SIG-M5 (cell line): ENCODE measurements at places on chromosomes 1 and 21.

- DNase-seq, result no peak
These were observed 329.4 kb downstream of the KIF26B start for GRCh38 chr1:245484176-245484575.

- DNase-seq, result no peak
These were observed 38.0 kb upstream of the DNASE2B start for GRCh38 chr1:84360316-84360715.

DNA sequence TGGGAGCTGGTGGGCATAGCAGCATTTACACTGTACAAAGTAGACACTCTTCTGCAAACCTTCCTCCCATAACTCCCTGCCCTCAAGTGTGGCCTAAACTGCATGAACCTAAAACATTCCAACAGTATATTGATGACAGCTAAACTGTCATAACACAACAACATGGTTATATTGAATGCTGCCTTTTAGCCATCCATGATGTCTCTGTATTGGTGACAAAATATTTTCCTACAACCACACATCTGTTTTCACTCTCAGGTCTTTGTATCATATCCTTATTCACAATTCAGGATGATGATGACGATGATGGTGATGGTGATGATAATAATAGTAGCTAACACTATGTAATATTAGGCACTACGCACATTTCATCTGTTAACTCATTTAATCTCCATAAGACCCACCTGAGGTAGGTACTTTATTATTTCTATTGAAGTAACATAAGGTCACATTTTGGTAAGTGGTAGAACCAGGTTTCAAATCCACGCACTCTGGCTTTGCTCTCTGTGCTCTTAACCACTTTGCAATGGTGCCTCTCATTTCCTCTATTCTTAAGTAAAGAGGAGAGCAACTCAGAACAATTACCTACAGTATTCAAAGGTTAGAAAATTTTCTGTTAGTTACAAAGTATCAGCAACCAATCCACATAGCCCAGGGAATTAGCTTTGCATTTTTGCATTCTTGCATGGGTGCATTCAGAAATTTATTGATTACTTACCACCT lies 185.1 kb upstream of the LMO4 start:
- DNase-seq, result no peak

DNA sequence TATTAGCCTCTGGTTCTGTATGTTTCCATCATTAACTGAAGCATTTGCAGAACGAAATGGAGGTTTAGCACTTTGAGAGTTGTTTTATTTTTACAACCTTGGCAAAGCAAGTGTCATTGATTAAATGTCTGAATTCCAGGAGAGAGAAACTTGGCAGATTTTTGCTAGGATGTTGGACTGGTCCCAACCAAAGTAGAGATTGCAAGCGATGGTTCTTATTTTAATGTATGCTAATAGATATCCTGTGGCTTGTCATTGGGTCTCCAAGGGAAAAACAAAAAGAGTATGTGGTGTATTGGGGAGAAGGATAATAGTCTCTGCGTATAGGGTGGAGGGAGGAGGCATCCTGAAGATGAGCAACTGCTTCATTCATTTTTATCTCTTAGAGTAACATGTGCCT lies 457.2 kb upstream of the RUNX1 start:
- no peak for DNase-seq

DNA sequence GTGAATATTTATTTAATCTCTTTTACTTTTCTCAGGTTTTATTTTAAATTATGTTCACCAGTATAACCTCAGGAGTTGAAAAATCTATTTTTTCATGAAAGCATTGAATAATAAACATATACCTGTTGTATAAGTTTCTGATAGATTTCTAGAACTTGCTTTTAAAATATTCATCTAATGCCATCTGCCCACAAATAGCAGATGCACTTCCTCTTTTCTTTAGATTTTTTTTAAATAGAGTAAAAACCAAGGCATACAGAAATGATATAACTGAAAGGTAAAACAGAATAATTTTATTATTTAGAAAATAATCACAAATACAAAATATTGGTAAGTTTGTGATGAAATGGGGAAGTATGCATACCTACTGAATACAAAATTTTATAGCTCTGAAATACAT lies 130.7 kb upstream of the PRMT6 start:
- no peak for DNase-seq

GRCh38 chr1:235409042-235409820 lies 42.0 kb downstream of the TBCE start:
- DNase-seq, result no peak

- no peak for DNase-seq
These were observed 149.4 kb downstream of the TRABD2B start for GRCh38 chr1:47847763-47848162.

- no peak for DNase-seq
These were observed 79.9 kb downstream of the TMEM53 start for GRCh38 chr1:44594353-44594752.

GRCh38 chr1:89657886-89658285 lies 25.0 kb downstream of the LRRC8C start:
- no peak for DNase-seq
